Effector CD4-positive, alpha-beta T cell (primary cell): ENCODE measurements at places on chromosomes 3 and 15.

GRCh38 chr15:92415639-92416297, 22.1 kb downstream of the ST8SIA2 start:
- no peak for DNase-seq

- DNase-seq, result no peak
Measured at GRCh38 chr15:90414408-90415028, 26.5 kb downstream of the IQGAP1 start.

- DNase-seq, result no peak
Measured at GRCh38 chr3:45711931-45712330, 22.7 kb downstream of the SACM1L start.

DNA sequence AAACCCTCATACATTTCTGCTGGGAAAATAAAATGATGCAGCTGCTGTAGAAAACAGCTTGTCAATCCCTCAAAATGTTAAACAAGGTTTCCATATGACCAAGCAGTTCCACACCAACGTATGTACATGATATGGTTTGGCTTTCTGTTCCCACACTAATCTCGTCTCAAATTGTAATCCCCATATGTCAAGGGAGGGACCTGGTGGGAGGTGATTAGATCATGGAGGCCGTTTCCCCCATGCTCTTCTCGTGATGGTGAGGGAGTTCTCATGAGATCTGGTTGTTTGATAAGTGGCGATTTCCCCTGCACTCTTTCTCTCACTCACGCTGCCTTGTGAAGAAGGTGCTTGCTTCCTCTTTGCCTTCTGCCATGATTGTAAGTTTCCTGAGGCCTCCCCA, 100.6 kb upstream of the SLC24A5 start:
- no peak for DNase-seq

DNA sequence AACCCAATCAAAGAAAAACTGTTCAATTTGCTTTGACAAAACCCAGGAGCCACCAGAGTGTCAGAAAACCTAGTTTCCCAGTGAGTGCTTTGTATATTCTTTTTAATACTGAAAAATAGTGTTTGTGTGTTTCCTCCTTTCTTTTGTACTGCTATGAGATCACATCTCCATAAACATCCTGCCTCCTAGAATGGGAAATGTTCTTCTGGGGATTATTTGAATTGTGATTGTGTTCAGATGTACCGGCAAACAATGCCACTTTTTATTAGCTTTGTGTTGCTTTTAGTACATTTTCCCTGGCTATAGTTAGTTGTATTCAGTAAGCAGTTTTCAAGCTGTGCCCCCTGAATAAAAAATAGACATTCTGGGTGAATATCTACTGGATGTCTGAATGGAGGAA, 148.0 kb upstream of the NR2E3 start:
- no peak for DNase-seq

DNA sequence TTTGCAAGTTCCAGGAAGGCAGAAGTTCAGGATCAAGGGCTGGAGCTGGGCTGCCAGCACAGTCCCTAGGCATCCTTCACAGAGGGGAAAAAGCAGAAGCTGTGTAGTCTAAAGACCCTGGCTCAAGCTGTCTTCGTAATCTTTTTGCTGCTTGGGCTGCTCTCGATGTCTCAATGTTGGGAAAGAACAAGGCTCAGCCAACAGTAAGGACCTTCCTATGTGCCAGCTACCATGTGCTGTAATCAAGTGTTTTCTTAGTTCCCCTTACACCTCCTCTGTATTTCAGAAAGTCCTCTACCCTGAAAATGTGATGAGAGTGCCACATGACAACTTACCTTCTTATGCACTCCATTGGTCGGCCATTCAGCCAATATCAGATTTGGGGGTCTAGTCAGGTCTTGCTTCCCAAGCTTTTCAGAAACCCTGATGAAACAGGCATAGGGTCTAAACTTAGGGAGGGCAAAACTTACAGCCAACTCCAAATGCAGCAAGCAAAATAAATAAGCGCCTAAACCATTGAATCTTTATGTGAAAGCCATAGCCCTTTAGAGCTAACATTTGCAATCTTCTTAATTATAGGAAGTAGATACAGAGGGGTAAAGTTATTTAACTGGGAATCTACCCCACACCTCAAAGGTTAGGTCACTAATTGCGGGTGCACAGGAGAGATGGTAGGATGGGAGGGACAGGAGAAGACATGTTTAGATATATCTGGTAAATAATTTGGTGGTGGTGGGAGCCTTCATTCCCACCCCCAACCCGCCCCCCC, 1.2 kb upstream of the EDEM1 start:
- DNase-seq, result no peak

- DNase-seq, result peak; percentile 27
Measured at GRCh38 chr3:129824926-129825541, 68.5 kb downstream of the TMCC1 start.

- DNase-seq, result peak; percentile 57
Measured at GRCh38 chr15:60585743-60586708, 107.1 kb upstream of the ICE2 start.

DNA sequence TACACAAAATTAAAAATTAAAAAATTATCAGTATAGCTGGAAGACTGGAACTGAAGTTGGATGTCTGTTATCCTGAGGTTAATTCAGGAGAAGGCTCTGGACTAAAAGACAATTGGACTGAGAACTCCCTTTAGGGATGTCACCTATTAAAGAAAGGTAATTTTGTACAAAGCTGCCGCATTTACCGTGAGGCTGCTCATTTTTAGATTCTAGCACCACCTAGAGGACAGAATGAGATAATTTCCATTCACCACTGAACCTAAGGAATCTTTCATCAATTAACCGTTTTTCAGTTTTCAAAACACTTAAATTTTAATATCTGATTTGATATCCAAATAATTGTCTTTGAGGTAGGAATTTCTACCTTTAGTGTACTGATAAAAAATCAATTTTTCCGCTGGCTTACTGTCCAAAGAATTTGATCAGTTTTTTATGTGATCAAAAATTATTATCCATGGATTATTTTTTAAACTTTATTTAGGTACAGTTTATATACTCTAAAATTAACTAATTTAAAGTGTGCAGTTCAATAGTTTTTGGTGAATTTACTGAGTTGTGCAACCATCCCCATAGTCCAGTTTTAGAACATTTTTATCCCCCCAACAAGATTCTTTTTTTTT, 106.7 kb upstream of the TNIK start:
- no peak for DNase-seq

DNA sequence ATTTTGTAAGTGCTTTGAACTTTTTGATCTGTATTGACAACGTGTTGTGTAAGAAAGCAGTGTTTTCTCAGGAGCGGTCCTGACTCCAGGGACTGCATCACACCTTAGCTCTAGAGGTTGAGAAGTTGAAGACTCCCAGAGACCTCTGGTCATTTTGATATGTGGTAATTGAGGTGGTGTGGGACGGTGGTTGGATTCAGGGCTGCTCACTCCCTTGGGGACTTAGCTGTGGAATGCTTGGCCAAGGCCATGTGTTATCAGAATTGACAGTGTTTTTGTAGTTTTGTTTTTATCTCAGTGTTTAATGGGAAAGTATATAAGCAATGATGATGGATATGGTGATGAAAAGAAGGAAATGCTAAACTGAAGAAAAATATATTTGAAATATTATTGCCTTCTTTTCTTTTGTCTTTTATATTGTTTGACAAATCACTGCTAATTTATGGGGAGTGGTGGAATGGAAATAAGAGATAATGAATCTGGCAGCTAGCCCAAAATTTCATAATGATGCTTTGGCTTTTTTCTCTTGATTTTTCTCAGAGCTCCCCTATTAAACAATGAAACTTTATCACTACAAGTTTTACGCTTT, 16.0 kb downstream of the CMSS1 start:
- no peak for DNase-seq

DNA sequence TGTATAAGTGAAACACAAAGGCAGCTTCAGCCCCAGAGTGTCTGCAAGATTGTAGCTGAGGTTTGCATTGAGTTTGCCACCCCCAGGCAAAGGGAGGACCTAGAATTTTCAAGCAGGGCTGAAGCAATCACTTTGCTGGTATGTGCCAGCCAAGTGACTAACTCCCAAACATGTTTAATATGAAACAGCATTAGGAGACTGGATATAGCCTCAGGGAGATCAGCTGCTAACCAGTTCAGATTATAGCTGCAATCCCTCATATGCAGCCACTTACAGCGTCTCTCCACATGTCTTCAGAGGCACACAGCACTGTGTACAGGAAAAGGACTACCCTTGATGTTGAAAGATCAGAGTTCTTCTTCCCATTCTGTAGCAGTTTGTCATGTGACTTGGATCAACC, 38.4 kb upstream of the PPP2R3A start:
- DNase-seq, result no peak

DNA sequence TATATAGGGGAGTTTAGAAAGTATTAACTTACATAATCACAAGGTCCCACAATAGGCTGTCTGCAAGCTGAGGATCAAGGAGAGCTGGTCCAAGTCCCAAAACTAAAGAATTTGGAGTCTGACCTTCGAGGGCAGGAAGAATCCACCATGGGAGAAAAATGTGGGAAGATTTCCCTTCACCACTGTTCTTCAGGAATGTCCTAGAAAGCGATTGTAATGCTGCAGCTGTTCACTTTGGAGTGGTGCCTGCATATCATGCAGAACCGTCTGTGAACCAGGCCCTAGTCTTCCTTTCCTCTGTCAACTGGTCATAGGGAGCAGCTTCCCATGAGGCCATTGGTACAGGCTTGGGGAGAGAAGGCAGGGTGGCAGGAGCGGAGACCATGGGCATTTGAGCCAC, 497.9 kb upstream of the ARPP21 start:
- DNase-seq, result no peak

- DNase-seq, result no peak
Measured at GRCh38 chr15:89399238-89400115, 64.9 kb upstream of the POLG start.

- no peak for DNase-seq
Measured at GRCh38 chr3:126543457-126544061, 15.2 kb downstream of the C3orf22 start.

GRCh38 chr3:16906682-16907081, 21.9 kb downstream of the PLCL2 start:
- DNase-seq, result no peak

- no peak for DNase-seq
Measured at GRCh38 chr3:101963902-101964362, 114.6 kb downstream of the NFKBIZ start.

DNA sequence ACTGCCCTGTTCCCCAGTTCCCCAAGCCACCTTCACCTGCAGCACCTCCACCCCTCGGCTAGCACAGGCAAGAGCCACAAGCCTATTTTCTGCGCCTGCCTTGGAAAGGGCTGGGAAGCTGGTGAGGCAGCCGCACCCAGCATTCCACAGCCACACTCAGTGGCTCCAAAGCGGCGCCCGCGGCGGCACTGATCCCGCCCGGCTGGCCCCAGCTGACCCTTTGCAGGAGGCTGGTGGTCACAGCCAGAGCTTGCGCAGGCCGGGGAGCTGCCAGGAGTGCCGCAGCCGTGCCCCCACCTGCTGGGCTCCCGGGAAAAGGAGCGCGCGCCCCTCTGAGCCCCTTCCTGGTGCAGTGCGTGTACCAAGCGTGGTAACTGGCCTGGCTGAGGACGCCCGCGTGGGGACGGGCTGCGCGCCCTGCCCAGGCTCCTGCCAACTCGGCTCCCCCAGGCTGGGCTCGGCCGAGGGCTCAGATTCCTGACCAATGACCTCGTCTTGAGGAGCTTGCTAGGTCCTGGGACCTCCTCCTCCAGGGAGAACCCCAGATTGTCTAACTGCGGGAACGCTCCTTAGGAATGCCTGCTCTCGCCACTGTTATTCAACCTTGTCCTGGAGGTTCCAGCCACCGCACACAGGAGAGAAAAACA, 13.3 kb downstream of the GRAMD2A start:
- no peak for DNase-seq

DNA sequence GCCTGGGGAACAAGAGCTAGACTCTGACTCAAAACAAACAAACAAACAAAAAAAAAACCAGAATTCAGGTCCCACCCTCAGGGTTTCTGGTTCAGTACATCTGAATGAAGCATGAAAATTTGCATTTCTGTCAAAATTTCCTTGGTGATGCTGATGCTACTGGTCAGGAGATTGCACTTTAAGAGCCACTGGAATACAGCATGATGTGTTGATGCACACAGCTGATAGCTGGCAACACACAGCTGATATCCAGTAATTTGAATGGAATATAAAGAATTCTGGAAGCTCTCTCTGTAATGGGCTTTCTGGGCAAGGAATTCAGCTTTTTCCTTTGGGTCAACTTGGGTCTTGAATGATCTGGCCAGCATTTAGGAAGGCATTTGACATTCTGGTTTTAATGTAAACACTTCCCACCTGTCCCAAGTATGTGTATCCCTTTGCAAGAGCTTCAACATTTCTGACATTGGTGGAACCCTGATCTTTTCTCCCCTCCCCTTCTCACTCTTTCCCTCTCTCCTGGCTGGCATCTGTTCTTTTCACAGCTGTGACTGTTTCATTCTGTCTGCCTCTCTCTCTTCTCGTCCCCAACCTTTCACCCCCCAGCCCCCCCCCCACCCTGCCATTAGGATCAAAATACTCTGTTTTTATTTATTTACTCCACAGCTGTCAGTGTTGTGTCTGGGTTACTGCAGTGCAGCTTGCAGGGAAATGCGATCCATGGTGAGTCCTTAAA, 189.5 kb downstream of the TPRG1 start:
- DNase-seq, result no peak

- no peak for DNase-seq
Measured at GRCh38 chr3:9876991-9877390, 3.1 kb downstream of the CIDEC start.

DNA sequence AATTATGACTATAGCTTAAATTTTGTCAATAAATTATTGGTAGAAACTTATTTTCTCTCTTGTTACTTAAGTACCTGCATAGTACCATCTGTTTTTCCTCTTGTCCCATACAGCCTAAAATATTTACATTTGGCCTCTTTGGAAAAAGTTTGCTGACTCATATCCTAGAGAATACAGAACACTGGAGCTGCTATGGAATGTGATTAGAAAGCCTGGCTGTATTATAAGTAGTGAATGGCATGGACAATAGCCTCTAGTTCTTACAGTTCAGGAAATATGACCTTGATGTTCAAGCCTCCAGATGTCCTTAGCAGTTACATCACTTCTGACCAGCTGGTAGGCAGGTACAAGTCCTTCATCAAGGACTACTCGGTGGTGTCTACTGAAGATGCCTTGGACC, 28.3 kb downstream of the ST8SIA2 start:
- no peak for DNase-seq

- DNase-seq, result no peak
Measured at GRCh38 chr3:179716811-179717210, 64.0 kb downstream of the USP13 start.

GRCh38 chr3:3559786-3560185, 239.4 kb upstream of the LRRN1 start:
- no peak for DNase-seq
